ENCODE measurements at places on chromosomes 2 and 18. TPM values are rescaled to one million over a fixed set of nuclear protein-coding genes. Genes with fewer than 3 reads are reported as not detected.

The TCF23 gene
- not detected for total RNA-seq

The POTEJ gene
- total RNA-seq = not detected

The TLX2 gene
- 0.30 TPM for total RNA-seq

The SLC40A1 gene
- total RNA-seq = 4.2 TPM

The IL1B gene
- 0.40 TPM for total RNA-seq

The NXPH2 gene
- not detected for total RNA-seq

The TMEM18 gene
- 46.7 TPM for total RNA-seq

The CYTIP gene
- not detected for total RNA-seq

The LRP1B gene
- total RNA-seq = not detected

The AGAP1 gene
- total RNA-seq = 22.3 TPM

The IL36A gene
- total RNA-seq = not detected

The CFAP53 gene
- total RNA-seq = 0.13 TPM

The COLEC12 gene
- total RNA-seq = not detected

The MPV17 gene
- total RNA-seq = 92.9 TPM

The SAG gene
- total RNA-seq = not detected

The STK25 gene
- total RNA-seq = 92.2 TPM

The VWA3B gene
- not detected for total RNA-seq

The INHBB gene
- 17.6 TPM for total RNA-seq

The FNDC4 gene
- total RNA-seq = 3.9 TPM

The SNTG2 gene
- not detected for total RNA-seq

The CABYR gene
- 12.5 TPM for total RNA-seq

The SGO2 gene
- total RNA-seq = 13.4 TPM

The MZT2B gene
- 389 TPM for total RNA-seq

The ITGA4 gene
- total RNA-seq = 1.9 TPM

The ADGRF3 gene
- total RNA-seq = not detected

The TOGARAM2 gene
- 0.17 TPM for total RNA-seq

All from A549 treated with RU486 at 1 μM for 4 hours (cell line).